ENCODE measurements at places on chromosomes 13 and 19.

DNA sequence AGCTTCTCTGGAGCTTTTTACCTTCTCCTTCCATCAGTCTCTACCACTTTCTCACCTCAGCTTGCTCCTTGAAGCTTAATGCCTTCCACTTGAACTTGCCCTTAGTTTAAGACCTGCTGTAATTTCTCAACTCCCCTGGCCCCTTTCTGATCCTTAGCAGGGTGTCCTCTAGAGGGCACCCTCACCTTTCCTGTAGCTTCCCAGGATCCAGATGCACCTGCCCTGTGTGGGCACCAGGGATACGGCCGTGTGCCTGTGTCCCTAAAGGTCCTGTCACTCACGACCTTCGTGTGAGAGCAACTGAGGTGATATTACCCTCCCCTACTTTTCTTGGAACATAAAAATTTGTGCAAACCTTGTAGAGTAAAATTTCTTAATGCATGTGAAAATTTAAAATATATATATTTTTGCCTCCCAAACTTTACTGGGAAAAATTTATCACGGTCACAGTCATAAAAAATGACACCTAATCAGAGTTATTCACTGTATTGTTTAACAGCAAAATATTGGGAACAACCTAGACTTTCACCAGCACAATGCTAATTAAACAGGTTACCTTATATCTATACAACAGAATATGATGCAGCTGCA, 46.4 kb downstream of the PSG3 start:
- DNase-seq: no peak

DNA sequence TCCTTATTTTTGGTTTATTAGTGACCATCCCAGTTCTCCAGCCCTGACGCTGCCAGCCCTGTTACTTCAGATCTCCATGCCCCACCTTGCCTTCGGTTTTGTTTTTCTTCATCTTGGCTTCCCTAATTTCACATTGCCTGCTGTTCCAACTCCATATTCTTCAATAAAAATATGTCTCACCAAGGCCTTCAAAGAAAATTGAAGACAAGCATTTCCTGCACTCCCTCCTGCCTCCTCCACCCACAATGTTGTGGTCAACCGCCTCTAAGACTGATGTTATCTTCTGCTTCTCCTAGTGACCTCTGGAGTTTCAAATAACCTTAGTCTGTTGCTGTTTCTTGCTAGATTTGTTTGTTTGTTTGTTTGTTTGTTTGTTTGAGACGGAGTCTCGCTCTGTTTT, 14.6 kb downstream of the PLD3 start:
- no peak for DNase-seq

GRCh38 chr13:111399334-111399733, 78.9 kb downstream of the TEX29 start:
- DNase-seq: no peak

DNA sequence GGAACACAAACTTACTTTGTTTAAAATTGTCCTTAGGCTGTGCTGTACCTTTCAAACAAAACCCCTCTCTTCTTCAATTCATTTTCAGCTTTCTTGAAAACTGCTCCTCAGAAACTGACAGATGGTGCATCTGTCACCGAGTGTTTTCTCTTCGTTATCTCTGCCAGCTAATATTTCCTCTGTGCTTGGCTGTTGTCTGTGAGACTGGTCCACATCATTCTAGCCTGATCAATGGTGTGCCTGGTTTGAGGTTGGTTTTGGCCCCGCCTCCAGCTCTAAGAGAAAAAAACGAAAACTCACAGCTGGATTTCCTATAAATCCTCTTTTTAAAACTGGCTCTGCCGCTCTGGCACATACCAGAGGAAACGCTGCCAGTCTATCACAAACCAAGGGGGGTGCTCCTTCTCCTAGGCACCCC, 79.7 kb downstream of the STARD13 start:
- no peak for DNase-seq

GRCh38 chr13:48038761-48039160, 1.2 kb downstream of the NUDT15 start:
- DNase-seq: no peak

DNA sequence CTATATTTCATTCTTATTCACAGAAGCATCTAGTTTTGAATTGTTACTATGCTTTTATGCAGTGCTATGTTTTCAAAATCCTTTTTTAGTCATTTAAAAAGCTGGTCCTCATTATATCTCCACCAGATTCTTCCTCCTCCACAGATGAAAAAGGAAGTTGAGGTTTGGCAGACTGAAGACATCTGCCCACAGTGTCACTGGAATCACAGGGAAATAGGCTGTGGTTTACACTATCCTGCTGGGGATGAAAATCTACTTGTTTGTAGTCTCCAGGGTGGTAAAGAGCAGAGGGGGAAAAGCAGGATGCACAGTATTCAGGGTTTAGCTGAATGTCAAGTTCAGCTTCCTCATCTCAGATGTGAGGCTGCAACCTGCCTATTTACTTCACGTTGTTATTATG, 351.2 kb downstream of the DNAJC15 start:
- DNase-seq: no peak

- DNase-seq: no peak
These were observed 54.1 kb downstream of the WDFY2 start for GRCh38 chr13:51638216-51638871.
